ENCODE measurements at places on chromosomes 1 and 21.
A peak's percentile ranks its signal among the peaks of the same experiment; 100 is the strongest.

- no peak for DNase-seq
These were observed 30.1 kb downstream of the DHX9 start for GRCh38 chr1:182869241-182869666.

- no peak for DNase-seq
These were observed 145.0 kb downstream of the BRINP2 start for GRCh38 chr1:177315761-177316160.

DNA sequence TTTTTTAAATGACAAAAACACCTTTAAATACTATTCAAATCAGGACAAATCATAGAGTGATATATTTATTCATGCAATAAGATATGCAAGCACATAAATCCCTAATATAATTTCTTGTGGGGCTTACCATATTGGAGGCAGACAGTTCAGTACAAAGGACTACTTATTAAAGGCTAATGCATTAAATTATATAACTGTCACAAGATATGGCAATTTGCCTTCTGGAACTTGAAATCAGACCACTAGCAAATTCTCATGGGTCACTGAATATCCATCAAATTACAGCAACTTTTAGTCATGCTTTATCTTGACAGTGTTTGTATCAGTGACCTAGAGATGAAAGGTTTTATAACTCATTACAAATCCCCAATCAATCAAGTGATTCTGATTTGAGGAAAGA is 54.1 kb upstream of the NCAM2 start:
- DNase-seq = no peak

GRCh38 chr1:226649244-226649643 is 89.8 kb downstream of the ITPKB start:
- no peak for DNase-seq

DNA sequence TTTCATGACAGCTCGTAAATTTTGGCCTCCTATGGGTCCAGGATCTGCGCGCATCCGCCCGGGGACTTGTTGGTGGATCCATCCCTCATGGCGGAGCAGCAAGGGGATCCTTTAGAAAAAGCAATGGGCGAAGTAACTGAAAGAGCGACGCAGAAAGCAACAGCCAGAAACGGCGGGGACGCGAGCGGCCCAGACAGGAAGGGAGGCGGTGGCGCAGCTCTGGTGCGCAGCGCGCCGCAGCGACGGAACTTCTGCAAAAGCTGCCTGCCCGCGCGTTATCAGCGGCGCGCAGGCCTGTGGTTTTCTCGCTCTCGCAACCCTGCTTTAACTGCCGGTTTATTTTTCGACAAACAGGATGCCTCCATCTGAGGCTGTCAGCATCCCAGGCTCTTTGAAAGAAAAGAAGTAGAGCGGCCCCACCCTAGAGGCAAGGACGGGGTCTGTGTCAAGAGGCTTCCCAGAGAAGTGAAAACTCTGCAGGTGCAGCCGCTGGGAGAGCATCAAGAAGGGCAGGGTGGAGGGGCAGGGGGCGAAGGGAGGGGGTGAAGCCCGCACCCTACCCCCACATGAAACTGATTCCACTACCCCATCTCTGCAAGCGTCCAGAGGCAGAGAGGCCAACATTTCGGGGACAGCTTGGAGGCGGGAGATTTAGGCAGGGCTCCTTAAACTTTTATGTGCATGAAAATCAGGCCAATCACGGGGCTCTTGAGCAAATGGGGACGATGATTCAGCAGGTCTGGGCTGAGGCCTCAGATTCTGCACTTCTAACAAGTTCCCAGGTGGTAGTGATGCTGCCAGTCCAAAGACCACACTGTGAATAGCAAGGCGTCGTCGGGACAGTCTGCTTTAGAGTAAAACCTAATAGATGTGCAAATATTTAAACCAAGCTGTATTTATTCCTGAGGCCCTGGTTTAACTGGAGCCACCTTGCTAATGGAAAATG is 22.2 kb downstream of the RUNX1 start:
- peak; percentile 90 for DNase-seq

DNA sequence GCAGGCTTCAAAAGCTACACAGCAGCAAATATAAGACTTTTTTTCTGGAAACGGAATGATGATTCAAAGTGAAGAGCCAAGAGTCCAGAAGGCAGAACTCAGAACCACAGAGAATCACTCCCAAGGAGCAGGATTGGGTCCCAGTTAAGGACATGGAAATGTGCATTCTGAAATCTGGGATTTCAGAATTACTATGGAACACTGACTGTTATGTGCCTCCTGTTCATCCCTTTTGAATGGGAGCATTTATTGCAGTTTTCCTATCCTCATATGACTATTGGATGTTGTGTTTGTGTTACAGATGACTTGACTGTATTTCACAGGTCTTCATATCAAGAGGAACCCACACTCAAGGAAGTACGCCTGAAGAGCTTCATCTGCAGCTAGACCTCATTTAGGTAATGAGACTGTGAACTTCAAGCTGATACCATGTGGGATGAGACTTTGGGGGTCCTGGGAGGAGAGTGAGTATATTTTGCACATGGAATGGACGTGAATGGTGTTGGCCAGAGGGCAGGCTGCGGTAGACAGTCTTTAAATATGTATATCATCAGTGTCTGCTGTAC is 17.1 kb upstream of the CAP1 start:
- no peak for DNase-seq

GRCh38 chr21:45351526-45352275 is 53.3 kb upstream of the COL18A1 start:
- no peak for DNase-seq

DNA sequence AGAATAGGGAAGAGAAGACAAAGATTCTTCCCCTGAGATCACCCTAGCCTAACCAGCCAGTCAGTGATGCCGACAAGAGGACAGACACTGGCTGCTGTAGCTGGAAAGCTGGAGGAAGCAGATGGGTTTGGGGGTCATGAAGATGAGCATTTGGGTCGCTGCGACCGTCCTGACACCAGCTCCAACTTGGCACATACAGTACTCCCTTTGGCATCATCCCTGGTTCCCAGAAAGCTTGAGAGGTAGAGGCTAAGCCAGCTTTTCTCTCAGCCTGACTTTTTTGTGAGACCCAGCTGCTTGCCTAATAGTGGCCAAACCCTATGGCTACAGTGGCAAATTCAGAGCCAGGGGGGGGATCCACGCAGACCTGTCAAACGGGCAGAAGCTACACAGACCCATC is 43.0 kb upstream of the IKBKE start:
- no peak for DNase-seq

GRCh38 chr1:28775121-28775942 is 36.6 kb upstream of the OPRD1 start:
- peak; percentile 81 for DNase-seq

DNA sequence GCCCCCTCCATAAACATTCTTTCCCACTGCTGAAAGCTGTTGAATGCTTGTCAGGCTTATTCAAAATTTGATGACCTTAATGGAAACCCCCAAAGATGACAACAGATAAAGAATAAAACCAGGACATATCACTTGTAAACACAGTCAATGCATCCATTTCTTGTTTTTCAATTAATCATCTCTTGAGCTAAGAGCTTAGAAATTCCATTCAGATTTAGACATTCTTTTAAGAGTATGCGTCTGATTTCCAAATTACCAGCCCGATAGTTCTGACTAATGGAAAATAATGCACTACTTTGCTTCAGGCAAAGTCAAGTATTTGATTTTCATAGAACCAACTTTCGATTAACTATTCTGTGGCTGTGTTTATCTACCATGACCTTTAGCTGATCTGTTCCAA is 100.6 kb upstream of the RUNX1 start:
- no peak for DNase-seq

DNA sequence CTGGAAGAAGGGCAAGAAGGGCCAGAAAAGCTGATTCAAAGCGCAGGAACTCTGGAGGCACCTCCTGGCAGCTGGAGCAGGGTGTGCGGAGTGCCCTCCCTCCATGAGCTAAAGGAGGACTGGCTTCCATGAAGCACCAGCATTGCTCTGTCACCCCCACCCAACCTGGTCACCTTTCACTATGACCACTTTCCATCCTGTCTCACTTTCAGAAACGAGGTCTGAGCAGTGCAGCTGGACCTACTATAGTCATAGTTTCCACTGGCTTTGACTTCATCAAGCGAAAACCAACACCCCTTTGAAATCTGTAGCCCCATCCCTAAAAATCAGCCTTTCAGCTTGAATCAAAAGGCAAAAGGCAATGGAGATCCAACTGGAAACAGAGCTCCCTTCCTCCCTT is 84.8 kb upstream of the CACNA1E start:
- no peak for DNase-seq

DNA sequence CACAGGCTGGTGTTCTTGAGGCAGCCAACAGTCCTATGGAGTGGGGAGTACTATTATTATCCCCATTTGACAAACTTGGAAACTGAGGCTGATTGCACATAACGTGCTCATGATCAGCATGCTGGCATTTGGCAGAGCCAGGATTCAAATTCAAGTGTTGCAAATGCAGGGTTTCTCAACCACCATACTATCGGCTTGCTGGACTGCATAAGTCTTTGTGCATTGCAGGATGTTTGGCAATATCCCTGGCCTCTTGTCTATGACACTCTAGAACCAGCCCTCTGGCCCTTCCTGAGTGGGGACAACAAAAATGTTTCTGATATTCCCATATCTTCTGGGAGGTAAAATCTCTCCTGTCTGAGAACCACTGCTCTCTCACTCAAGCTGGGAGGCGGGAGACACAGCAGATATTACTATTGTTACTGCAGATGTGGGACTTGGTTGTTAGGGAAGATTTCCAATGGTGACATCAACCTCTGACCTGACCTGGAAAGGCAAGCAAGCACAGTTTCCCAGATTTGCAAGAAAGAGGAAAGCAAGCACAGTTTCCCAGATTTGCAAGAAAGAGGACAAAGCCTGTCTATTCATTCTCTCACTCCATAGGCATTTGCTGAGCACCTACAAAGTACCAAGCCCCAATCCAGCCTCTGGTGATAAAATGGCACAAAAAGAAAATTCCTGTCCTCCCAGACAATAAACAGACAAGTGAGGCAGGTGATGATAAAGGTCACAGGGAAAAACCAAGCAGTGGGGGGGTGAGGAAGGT is 1.0 kb upstream of the AADACL3 start:
- DNase-seq = no peak

GRCh38 chr1:42953182-42954180 is 5.2 kb downstream of the SLC2A1 start:
- no peak for DNase-seq

- peak; percentile 63 for DNase-seq
These were observed 42.1 kb upstream of the NBPF3 start for GRCh38 chr1:21397813-21398188.

DNA sequence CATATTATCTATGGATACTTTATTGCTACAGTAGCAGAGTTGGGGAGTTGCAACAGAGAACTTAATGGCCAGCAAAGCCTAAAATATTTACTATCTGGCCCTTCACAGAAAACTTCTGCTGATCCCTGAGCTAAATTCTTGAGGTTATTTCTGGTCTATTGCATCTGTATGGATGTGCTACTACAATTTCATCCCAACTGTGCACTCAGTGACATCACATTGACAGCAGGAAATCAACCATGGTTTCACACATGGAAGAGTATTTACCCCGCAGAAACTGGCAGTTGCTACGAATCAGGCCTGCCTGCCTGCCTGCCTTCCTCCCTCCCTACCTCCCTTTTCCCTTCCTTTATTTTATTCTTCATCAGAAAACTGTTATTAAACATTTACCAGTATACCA is 12.1 kb downstream of the CLCA2 start:
- no peak for DNase-seq

- peak; percentile 35 for DNase-seq
These were observed 128.2 kb downstream of the DMRTB1 start for GRCh38 chr1:53587252-53587988.

DNA sequence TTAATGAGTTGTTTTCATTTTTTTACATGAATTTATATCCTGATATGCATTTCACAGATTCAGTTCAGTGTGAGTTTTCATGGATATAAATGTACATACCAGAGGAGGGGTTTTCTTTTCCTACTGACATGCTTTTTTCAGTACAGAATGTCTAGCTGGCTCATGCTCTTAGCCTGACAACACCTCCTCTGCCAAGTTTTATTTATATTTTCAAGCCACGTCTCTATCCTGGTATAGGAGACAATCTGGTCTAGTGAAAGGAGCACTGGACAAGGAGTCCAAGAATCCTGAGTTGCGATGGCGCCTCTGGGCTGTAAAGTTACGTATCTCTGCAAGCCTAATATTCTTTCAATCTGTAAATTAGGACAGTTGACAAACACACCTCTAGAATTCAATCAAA is 4.9 kb downstream of the DAB1 start:
- DNase-seq = no peak

DNA sequence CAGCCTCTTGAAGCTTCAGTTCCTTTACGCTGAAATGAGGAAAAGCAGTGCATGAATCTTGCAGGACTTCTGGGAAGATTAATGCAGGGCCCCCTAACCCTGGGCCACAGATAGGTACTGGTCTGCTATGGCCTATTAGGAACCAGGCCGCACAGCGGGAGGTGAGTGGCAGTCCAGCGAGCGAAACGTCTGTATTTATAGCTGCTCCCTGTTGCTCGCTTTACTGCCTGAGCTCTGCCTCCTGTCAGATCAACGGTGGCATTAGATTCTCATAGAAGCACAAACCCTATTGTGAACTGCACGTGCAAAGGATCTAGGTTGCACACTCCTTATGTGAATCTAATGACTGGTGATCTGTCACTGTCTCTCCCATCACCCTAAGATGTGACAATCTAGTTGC is 130.2 kb downstream of the CHRM3 start:
- DNase-seq = no peak

DNA sequence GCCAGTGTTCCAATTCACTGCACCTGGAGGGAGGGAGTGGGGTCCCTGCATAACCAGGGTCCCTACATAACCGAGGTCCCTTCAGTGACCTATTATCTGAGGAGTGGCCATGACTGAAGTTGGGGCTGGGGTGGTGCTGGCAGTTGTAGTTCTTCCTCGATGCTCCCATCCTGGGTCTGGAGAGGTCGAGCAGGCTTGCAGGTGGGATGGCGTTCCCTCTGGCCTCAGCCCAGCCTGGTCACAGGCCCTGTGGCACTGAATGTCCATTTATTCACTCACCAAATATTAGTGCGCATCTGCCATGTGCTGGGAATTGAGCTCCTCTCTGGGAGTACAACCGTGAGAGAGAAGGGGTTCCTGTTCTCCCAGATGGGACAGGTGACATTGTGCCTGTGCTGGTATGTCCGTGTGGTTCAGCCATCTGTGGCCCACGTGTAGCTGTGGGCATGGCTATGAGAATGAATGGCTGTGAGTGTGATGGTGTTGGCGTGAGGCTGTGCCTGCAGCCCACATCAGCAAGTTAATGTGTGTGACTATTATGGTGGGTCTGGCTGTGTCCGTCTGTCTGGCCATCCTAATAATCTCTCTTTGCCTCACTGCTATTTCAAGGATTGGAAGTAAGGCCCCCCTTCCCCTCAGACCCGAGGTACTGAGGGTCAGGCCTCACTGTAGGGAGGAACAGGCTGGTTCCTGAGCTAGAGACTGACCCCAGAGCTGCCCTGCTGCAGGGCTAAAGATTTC is 3.9 kb upstream of the SLC6A9 start:
- DNase-seq = no peak

GRCh38 chr1:11188381-11188780 is 774 bp upstream of the ANGPTL7 start:
- no peak for DNase-seq

Data from activated CD8-positive, alpha-beta memory T cell treated with anti-CD3 and anti-CD28 coated beads for 24 hours (primary cell).